ENCODE measurements at places on chromosomes 1 and 21.

DNA sequence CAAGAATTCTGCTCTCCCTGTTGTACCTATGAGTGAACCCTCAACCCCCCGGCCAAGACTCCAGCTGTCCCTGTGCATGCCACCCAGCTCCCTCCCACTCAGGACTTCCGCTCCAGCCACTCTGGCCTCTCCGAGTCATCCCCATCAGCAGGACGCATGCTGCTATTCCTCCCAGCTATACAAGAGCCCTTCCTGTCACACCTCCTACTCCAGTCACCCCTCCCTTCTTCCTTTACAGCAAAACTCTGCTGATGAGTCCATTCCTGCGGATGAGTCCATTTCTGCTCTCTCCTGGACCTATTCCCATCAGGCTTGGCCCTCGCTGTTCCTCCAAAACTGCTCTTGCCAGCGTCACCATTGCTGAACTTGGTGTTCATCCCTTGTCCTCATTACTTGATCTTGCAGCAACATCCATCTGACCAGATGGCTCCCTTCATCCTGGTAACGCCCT is 42.2 kb downstream of the H3-3A start:
- DNase-seq, result no peak

DNA sequence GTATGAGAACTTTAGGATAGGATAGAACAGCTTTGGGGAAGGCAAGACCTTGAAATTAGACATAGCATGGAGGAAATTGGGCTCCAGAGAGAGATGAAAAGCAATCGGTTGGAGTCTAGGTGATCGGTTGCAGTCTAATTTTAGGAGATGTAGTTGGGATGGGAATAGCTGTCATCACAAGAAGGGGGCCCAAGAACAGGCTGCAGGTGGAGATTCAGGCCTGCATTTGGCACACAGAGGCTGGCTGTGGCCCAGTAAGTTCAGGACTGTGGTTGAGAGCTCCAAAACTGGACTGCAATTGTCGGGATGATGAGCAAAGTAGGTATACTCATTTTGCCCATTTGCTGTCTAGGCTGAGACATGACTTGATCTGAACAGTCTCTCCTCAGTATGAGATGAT is 301.3 kb upstream of the B3GALT2 start:
- no peak for DNase-seq

DNA sequence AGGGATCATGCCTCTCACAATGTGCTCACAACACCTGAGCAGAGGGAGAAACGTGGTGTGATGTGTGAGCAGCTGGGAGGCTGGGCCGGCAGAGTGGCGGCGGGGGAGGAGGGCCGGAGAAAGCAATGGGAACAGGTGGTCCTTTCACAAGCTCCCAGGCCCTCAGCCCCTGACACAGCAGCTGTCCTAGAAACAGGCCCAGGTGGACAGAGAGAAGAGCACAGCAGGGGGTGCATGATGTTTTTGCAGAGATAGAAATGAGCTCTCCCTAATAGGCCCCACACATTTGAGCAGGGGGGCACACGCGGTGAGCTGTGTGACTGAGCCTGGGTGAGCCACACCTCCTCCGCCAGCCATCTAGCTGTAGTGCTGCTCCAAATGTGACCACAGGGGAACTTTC is 7.6 kb upstream of the RGS16 start:
- no peak for DNase-seq

GRCh38 chr1:77007675-77008074 is 140.4 kb downstream of the ST6GALNAC5 start:
- DNase-seq, result no peak

DNA sequence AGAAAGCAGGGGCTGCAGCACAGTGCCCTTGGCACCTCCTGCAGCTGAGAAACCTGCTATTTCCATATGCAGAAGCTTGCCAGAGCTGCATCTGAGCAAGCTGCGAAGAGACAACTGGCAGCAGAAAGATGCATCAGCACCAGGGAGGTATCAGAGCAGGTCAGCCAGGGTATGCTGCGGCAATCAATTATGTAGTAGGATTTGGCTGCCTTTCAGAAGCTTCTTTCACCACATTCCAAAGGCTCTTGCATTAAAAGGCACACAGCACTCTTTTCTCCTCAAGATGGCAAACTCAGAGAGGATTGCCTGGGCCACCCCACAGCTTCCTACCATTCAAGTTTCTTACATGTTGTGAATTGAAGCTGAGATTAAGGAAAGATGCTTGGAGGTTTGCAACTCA is 47.6 kb upstream of the RAP1A start:
- no peak for DNase-seq

- DNase-seq, result no peak
Observed at GRCh38 chr1:48073798-48074530, 76.8 kb upstream of the TRABD2B start.

DNA sequence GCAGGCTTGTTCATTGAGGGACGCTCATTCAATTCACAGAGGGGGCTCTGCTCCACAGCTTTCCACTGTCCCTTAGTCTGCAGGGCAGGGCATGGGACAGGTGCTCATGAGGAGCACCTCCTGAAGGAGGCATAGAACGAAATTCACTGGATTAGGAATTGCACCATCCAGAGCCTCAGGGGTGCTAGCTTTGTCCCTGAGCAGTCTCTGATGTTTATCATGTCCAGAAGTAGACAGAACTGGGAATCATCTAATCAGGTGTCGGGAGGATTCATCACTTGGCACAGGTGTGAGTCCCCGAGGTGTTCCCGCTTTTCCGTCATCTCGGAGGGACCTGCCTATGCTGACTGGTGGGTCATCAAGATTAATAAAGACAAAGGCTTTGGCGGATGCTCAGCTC is 321.4 kb downstream of the AJAP1 start:
- no peak for DNase-seq

- no peak for DNase-seq
Observed at GRCh38 chr1:3441410-3441847, 13.0 kb upstream of the ARHGEF16 start.

DNA sequence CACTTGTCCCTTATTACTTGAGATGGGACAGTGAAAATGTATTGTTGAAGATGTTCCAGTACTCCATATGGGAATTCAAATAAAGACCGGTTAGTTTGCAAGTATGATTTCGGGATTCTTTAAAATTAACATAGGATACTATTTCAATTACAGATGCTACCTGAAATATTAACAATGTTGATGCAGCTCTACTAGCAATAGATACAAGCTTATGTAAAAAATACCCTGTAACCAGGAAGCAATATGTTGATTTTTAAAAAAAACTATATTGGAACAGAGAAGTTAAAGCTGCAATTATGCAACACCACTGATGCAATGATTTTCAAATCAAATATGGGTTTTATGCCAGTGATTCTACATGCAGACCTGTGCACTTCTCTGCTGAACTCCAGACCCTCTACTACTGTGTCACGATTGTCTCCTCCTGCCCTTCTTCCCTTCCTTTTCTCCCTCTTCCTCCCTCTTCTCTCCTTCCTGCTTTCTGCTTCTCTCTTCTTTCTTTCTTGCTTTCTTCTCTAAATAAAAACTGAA is 179.2 kb downstream of the ATP6V1G3 start:
- DNase-seq, result no peak

GRCh38 chr1:198793714-198794113 is 154.9 kb downstream of the PTPRC start:
- DNase-seq, result no peak

DNA sequence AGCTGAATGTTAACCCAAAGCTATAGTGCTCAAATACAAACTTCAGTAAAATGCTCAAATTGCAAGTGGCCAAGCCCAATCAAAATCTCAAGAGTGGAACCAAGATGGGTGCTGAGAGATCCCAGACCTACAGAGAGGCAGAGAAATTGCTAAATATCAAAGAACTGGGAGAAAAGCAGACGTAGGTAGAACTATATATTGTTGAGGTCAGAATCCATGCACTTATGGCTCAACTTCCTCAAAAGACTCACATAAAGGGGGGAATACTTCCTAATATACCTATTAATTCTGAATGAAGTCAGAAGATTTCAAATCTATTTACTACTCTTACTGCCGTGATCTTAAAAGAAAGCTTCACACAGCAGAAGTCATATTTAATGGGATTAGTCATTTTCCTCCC is 65.2 kb downstream of the PUM1 start:
- DNase-seq, result no peak

GRCh38 chr1:16276302-16277030 is 39.5 kb upstream of the CPLANE2 start:
- no peak for DNase-seq

GRCh38 chr1:165169028-165169427 is 187.5 kb downstream of the LMX1A start:
- DNase-seq, result no peak

GRCh38 chr1:180002437-180002836 is 47.8 kb downstream of the CEP350 start:
- no peak for DNase-seq

DNA sequence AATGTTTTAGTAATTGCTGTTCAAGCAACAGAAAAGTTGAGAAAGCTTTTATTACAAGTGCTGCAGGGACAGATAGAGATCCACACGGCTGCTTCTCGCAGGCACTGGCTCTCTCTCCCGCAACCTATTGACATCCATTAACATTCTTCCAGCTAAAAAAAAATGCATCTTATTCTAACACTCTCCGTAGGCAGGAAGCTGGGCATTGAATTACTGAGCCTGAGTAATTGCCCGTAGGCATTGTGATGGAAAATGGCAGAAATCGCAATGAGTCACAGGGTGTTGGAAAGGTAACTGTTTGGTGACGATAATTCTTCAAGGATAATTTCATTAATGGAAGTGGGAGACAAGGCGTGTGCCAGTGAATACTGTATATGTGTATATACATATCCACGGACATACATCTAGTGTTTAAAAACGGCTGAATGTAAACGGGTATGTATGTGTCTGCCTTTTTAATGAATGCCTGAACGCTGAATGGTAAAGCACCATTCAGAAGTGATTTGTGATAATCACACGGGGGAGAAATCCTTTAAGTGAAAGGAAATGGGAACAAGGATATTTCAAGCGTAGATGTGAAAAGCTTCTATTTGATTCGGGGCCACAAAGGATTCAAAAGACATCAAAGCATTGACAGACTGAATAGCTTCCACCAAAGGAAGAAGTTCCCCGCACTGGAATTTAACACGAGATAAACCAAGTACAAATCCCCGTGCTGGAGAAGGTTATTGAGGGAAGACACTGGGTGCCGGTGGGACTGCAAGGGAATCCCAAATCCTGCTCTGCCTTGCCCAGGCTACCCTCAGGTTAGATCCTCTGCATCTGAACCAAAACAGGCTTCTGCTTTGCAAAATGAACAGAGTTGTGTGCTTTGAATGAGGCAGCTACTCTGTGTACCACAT is 567.2 kb downstream of the NPHP4 start:
- DNase-seq, result no peak

DNA sequence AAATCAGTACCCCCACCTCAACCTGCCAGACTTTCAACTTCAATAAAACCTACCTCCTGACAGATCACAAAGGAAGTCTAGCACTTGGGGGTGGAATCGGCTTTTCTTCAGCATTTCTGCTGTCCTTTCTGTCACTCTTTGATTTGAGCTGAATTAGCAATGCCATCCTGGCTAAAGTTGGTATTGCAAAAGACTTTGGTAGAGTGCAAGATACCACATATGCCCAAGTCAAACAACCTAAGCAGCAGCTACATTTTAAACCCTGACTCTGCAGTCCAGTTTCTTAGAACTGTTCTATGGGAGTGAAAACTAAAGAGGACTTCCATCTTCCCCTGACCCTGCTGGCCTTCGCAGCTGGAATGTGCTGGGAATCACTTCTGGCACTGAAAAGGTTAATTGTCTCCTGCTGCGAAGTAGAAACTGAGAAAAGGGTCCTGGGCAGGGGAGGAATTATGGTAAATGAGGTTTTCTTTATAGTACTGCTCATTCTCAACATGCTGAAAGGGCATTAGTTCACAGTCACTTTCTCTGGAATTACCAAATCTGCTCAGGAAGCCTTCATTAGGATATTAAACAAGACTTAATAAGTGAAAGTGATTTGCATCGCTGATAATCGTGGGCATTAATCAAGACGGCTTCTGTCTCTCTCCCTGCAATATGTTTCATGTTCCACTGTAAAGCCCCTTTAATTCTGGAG is 126.2 kb upstream of the SMYD2 start:
- DNase-seq, result no peak

GRCh38 chr1:50261951-50262350 is 153.2 kb downstream of the ELAVL4 start:
- DNase-seq, result no peak

- no peak for DNase-seq
Observed at GRCh38 chr1:109468061-109468460, 1.7 kb downstream of the SYPL2 start.

DNA sequence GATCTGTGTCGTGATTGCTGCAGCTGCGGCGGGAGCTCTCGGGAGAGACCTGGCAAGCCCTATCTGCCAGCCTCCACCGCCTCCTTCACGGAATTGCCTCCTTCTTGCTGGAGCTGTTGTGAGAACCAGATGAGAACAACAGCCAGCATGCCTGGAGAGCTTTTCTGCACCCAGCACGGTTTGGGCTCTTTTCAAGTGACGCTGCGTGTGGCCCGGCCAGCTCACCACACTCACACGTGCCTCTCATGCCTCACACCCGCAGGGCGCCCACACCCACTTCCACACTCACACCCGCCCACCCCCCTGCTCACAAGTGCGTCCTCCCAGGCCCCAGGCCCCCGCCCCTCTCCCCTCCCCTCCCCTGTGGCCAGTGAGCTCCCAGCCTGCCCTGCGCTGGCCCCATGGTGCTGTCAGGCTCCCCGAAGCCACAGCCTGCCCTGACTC is 135.7 kb upstream of the RUNX3 start:
- no peak for DNase-seq

DNA sequence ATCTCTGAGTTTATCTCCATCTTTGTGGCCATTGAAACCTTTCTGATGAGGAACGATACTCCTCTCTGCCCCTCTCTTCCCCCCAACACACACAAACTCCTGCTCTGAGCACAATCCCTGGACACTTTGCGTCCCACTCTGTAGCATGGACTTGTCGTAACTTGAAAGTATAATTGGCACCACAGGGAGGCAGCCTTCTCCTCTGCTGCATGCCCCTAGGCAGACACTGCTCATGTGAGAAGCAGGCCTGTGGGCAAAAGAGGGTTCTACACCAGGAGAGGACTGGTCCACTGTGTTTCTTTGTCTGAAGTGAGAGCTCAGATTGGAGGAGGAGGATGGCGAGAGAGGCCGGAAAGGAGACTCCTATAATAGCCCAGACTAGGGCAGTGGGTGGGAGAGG is 3.8 kb upstream of the PARS2 start:
- peak; percentile 49 for DNase-seq

DNA sequence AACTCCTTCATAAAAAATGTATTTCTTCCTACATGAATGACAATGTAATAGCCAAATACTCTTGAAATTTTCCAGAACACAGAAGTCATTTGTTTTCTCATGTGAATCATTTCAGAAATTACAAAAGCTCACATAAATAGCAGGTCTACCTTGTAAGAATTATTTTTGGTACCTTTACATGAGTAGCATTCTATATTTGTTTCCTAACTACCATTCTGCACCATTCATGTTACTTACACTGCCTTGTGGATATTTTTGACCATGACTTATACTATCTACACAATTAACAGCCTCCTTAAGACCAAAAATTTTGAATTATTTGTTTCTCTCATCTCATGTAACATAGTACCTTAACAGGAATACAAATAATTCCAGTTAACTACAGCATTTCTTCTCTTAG is 109.6 kb downstream of the ENAH start:
- DNase-seq, result no peak

- no peak for DNase-seq
Observed at GRCh38 chr1:11443961-11444658, 34.8 kb upstream of the DISP3 start.

- no peak for DNase-seq
Observed at GRCh38 chr21:34938089-34938764, 110.9 kb downstream of the RUNX1 start.

GRCh38 chr21:36263797-36264196 is 56.2 kb upstream of the MORC3 start:
- DNase-seq, result no peak

Data from RPMI8226 (cell line).